ENCODE measurements at places on chromosomes 7 and 10. TPM values are rescaled to one million over a fixed set of nuclear protein-coding genes. Genes with fewer than 3 reads are reported as not detected.

GRCh38 chr7:152911922-152912321, 152.4 kb downstream of the ACTR3B start:
- no peak for DNase-seq
- H3K36me3 ChIP-seq: no peaks in the 10 kb centered on the region
- no peak overlapping the region for H3K27ac ChIP-seq
- no peaks in the 10 kb centered on the region for H3K27me3 ChIP-seq

DNA sequence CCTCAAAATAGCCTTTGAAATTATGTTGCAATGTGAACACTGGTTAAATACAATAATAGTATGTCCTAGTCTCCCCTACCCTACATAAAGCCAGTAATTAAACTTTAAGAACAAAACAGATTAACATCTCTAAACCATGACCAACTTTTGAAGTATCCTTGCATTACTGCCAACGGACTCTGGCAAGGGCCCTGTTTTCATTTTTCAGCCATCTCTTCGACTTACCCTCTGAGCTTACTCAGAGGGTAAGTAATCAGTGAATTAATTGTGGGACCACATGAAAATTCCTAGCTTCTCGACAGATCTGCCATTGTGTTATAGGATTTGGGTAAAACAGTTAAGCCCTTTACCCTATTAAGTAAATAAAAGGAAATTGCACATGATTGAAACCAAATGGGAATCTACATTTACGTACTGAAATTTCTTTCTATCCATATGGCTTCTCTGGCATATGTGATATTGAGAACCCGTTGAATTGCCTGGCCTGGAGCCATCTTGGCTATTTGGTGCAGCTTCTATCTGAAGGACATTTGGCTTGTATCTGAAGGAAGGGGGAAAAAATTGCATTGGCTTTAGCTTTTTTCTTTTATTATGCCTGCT, 39.6 kb downstream of the DYNC1I1 start:
- no peak overlapping the region for H3K27ac ChIP-seq
- no peak overlapping the region for H3K4me3 ChIP-seq
- no peaks in the 10 kb centered on the region for H3K36me3 ChIP-seq

DNA sequence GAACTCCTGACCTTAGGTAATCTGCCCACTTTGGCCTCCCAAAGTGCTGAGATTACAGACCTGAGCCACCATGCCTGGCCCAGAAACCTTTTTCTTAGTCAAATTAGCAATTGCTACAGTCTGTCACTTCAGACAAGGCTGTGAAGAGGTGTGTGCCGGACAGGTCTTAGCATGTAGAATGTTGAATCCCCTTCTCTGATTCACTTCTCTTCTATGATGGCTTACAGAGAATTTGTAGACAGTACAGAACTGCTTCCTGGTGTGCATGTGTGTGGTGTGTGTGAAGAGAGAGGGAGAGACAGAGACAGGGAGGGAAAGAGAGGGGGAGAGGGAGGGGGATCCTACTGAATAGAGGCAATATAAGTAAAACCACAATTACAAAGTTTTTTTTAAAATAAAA, 150.4 kb downstream of the PARD3 start:
- DNase-seq: no peak
- H3K36me3 ChIP-seq: no peaks in the 10 kb centered on the region
- H3K4me1 ChIP-seq: no peaks in the 10 kb centered on the region
- no peak overlapping the region for H3K4me3 ChIP-seq
- H3K27me3 ChIP-seq: peaks cover 1% of the 10 kb centered on the region
- no peak overlapping the region for H3K27ac ChIP-seq

DNA sequence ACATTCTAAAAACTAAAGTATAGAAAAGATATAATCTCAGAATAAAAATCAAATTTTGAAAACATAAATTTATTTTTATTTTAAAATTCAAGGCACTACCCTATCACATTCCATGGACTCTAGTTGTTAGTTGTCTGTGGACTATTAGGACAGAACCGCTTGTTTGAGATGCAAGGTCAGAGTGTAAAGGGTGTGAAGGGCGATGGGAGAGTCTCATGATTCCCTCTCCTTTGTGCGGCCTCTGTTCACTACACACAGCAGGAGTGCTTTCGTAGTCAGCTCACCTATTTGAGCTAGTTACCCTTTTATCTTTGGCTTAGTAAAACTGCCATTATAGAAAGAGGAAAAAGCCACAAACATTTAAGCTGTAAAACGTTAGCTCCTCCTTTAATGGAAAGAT, 189.8 kb upstream of the TEX47 start:
- no peaks in the 10 kb centered on the region for H3K4me1 ChIP-seq
- DNase-seq: no peak
- no peaks in the 10 kb centered on the region for H3K36me3 ChIP-seq
- H3K27me3 ChIP-seq: peaks cover 2% of the 10 kb centered on the region

- no peak overlapping the region for H3K27ac ChIP-seq
- no peak for DNase-seq
- no peak overlapping the region for H3K4me3 ChIP-seq
- no peaks in the 10 kb centered on the region for H3K4me1 ChIP-seq
Observed at GRCh38 chr7:1466524-1467271, 7.4 kb upstream of the MICALL2 start.

GRCh38 chr10:131820626-131821025, 80.2 kb upstream of the PPP2R2D start:
- H3K27me3 ChIP-seq: no peaks in the 10 kb centered on the region
- DNase-seq: no peak
- H3K36me3 ChIP-seq: no peaks in the 10 kb centered on the region
- no peaks in the 10 kb centered on the region for H3K4me1 ChIP-seq

- H3K4me1 ChIP-seq: peaks cover 4% of the 10 kb centered on the region
- DNase-seq: no peak
- no peak overlapping the region for H3K27ac ChIP-seq
- no peak overlapping the region for H3K4me3 ChIP-seq
Observed at GRCh38 chr7:5750031-5750653, 31.3 kb downstream of the RNF216 start.

- H3K27ac ChIP-seq: no peak overlapping the region
- peak overlapping the region; percentile 79 for H3K4me3 ChIP-seq
- DNase-seq: peak; percentile 64
- peaks cover 12% of the 10 kb centered on the region for H3K4me1 ChIP-seq
Observed at GRCh38 chr7:128166603-128167041, 74.5 kb upstream of the LEP start.

DNA sequence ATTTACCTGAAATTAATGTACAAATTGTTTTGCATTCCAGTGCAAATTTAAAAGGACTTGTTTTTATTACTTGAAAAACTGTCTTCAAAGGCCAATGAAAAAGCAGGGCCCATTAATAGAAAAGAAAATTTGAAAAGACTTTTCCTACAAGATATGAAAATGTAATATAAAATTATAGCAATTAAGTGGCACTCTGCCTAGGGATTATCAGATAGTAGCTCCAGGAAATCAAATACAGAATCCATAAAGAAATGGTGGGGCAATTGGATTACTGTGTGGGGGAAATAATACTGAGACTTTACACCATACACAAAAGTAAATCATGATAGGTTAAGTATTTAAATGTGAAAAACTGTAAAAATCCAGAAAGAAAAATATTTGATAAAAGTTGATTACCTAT, 89.7 kb downstream of the GLCCI1 start:
- H3K27ac ChIP-seq: no peak overlapping the region
- DNase-seq: no peak
- no peak overlapping the region for H3K4me3 ChIP-seq
- H3K4me1 ChIP-seq: peaks cover 5% of the 10 kb centered on the region
- H3K27me3 ChIP-seq: no peaks in the 10 kb centered on the region

- H3K4me1 ChIP-seq: no peaks in the 10 kb centered on the region
- H3K27ac ChIP-seq: no peak overlapping the region
- H3K36me3 ChIP-seq: no peaks in the 10 kb centered on the region
- no peak for DNase-seq
- H3K27me3 ChIP-seq: no peaks in the 10 kb centered on the region
Observed at GRCh38 chr10:25707572-25707971, 226.5 kb upstream of the MYO3A start.

- H3K4me1 ChIP-seq: peaks cover 4% of the 10 kb centered on the region
- peak overlapping the region; percentile 79 for H3K4me3 ChIP-seq
- H3K36me3 ChIP-seq: no peaks in the 10 kb centered on the region
- H3K27me3 ChIP-seq: peaks cover 55% of the 10 kb centered on the region
- DNase-seq: peak; percentile 79
Observed at GRCh38 chr7:39414224-39415035, 151.8 kb upstream of the YAE1 start.

DNA sequence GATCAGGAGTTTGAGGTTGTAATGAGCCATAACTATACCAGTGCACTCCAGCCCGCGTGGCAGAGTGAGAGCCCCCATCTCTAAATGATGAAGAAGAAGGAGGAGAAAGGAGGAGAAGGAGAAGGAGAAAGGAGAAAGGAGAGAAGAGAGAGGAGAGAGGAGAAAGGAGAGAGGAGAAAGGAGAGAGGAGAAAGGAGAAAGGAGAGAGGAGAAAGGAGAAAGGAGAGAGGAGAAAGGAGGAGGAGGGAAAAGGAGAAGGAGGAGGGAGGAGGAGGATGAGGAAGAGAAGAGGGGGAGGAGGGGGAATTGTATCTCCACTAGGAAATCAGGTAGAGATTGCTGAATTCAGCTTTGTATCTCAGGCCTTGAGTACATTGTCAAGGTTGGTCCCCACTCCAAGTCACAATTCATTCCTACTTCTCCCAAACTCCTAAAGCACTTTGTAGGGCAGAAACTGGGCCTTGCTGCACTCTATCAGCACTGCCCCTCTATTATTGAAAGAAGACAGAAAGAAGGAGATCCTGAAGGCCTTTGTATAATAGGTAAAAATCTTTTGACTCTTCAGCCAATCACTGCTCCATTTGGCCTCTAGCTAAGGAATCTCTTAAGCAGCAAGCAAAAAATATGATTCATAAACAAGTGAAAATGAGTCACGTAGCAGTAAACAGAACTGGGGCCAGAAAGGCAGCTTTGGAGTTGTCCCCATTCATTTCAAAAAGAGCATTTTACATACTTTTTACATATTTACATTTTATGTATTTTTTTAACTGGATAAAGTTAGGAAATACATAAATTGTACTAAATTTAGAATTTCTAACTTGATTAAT, 178.0 kb downstream of the IMMP2L start:
- H3K27ac ChIP-seq: no peak overlapping the region
- no peaks in the 10 kb centered on the region for H3K36me3 ChIP-seq
- DNase-seq: no peak
- H3K4me3 ChIP-seq: no peak overlapping the region

DNA sequence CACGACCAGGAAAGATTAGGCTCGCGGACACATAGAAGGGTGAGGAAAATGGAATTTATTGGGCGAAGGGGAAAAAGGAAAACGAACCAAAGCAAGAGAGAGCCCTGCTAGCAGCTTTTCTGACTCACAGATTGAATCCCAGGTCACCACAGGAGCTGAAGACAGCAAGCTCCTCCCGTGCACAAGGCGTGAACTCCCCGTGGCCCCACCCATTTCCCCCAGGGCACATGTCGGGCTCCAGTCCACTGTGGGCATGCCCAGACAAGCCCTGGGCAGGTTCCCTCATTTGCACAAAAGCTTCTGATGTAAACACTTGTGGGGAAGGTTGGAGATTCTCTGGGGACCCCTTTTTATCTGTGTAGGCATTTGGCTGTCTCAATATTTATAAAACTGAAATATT, 582.4 kb downstream of the SUGCT start:
- H3K4me1 ChIP-seq: peaks cover 2% of the 10 kb centered on the region
- H3K27ac ChIP-seq: no peak overlapping the region
- no peak overlapping the region for H3K4me3 ChIP-seq
- no peaks in the 10 kb centered on the region for H3K36me3 ChIP-seq
- H3K27me3 ChIP-seq: peaks cover 4% of the 10 kb centered on the region

GRCh38 chr7:31648288-31648687, 38.7 kb upstream of the PPP1R17 start:
- no peaks in the 10 kb centered on the region for H3K27me3 ChIP-seq
- no peaks in the 10 kb centered on the region for H3K4me1 ChIP-seq
- no peaks in the 10 kb centered on the region for H3K36me3 ChIP-seq
- DNase-seq: no peak
- H3K4me3 ChIP-seq: no peak overlapping the region

GRCh38 chr7:120030876-120031275, 242.1 kb upstream of the KCND2 start:
- no peaks in the 10 kb centered on the region for H3K36me3 ChIP-seq
- H3K27ac ChIP-seq: no peak overlapping the region
- H3K4me1 ChIP-seq: no peaks in the 10 kb centered on the region
- H3K4me3 ChIP-seq: no peak overlapping the region

GRCh38 chr7:121557034-121557892, 161.2 kb upstream of the FAM3C start:
- H3K36me3 ChIP-seq: no peaks in the 10 kb centered on the region
- H3K27me3 ChIP-seq: peaks cover 17% of the 10 kb centered on the region
- no peak overlapping the region for H3K27ac ChIP-seq
- peak; percentile 33 for DNase-seq

DNA sequence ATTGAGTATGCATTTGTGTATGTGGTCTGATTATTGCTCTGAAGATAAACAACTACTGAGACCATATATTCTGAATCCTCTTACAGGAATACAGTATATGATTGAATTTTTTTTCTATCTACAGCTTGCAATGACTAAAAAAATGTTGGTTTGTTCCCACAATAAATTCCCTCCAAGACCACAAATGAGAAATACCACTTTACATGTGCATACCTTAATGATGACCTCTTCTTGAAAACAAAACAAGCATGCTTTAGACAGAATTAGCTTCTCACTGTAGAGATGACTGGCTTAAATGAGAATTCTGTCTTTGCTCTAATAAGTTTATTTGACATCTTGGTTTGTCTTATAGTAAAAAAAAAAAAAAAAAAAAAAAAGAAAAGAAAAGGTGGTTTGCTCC, 241.5 kb downstream of the PCDH15 start:
- DNase-seq: no peak
- H3K36me3 ChIP-seq: no peaks in the 10 kb centered on the region
- H3K4me1 ChIP-seq: no peaks in the 10 kb centered on the region

DNA sequence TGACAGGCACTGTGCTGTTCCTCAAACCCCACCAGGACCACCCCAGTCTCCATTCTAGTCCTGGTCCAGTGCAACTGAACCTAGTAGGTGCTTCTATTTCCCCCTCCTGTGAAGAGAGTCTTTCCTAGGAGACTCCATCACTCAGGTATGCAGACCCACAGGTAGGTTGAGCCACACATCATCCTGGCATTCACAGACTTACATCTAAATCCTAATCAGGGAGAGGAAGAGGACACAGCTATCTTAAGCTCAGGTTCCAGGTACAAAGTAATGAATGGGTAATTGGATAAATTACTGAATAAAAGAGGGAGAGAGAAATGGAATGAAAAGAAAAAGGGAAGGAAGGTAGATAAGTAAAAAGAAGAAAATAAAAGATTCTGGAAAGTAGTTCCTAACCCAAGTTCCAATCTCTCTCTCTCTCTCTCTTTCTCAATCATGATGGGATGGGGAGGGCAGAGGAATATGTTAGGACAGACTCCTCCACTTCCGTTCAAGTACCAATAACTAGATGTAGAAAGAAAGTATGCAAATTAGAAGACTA, 139.8 kb upstream of the NAMPT start:
- H3K27me3 ChIP-seq: no peaks in the 10 kb centered on the region
- peaks cover 74% of the 10 kb centered on the region for H3K4me1 ChIP-seq
- no peak for DNase-seq

- peaks cover 7% of the 10 kb centered on the region for H3K27me3 ChIP-seq
- no peak overlapping the region for H3K27ac ChIP-seq
- no peaks in the 10 kb centered on the region for H3K36me3 ChIP-seq
- no peak for DNase-seq
- no peaks in the 10 kb centered on the region for H3K4me1 ChIP-seq
Observed at GRCh38 chr7:28348636-28349035, 63.7 kb upstream of the CREB5 start.

ANKRD30A gene
- not detected for total RNA-seq

ABCB4 gene
- total RNA-seq: not detected

PIP gene
- not detected for total RNA-seq

ICA1 gene
- total RNA-seq: 0.62 TPM

FAM25A gene
- not detected for total RNA-seq

CYP2C19 gene
- total RNA-seq: 0.33 TPM

IRF5 gene
- total RNA-seq: 16.2 TPM

FEZF1 gene
- not detected for total RNA-seq

SEMA4G gene
- 1.4 TPM for total RNA-seq

ENO4 gene
- not detected for total RNA-seq
